ENCODE measurements at places on chromosomes 4 and X.

DNA sequence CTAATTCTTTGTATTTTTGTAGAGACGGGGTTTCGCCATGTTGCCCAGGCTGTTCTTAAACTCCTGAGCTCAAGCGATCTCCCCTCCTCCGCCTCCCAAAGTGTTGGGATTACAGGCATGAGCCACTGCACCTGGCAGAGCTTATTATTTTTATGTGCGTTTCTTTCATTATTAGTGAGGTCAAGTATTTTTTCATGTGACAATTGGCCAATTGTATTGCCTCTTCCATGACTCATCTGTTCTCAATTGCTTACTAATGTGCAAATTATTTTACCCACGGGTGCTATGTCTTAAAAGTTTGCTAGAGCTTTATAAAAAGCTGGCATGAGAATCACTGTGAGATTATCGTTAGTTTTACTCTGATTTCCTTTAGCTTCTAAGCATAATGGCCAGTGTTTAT, 13.0 kb upstream of the ARX start:
- DNase-seq = no peak

DNA sequence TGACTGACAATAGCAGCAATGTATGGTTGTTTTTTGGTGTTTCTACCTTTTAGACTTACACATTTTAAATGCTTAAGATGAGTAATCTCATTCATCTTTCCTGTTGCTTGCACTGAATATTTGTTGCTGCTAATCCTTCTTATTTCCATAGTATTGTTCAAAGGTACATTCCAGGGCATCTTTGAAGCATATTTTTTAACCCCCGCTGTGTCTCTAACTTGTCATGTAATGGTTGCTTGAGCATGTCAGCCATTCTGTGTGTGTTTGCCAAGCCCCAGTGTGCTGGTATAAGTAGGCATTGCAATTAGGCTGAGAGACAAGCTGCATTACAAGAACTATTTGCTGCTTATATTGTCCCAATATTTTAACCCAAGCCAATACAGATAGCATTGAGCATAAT, 87.9 kb downstream of the IL1RAPL1 start:
- DNase-seq = no peak

GRCh38 chr4:163948920-163949455, 454.5 kb downstream of the TMA16 start:
- no peak for DNase-seq

- no peak for DNase-seq
Observed at GRCh38 chr4:48227662-48228061, 42.0 kb downstream of the TEC start.

DNA sequence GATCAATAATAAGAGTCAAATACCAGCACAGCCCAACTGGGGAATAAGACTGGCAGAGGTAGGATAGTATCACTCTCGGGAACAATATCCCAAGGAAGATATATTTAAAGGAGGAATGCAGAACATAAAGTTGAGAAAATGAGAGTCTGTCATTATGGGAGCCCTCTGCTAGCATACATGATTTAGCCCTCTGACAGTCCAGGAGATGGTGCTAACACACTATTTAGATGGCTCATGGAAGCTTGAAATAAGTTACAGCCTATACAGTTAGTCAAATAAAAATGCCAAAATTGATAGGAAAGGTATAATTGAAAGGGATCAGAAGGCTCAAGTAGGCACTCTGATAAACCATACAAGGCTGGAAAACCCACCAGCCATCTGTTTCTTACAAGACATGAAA, 201.0 kb upstream of the NEIL3 start:
- no peak for DNase-seq

DNA sequence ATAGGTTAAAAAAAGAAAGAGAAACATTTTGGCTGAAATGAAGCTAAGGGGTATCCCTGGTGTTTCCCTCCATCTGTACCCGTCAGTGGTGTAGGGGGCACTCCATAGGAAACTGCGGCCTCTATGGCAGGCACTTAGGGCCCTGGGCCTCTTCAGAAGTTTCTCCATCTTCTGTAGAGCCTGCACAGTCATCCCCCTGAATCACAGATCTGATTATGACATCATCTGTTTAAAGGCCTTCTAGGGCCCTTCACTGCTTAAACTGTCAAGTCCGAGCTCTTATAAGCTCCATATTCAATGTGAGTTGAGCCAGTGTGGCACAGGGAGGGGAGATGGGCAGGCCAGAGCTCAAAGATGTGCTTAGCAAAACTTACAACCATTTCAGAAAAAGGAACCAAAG, 241.3 kb downstream of the NR3C2 start:
- no peak for DNase-seq

DNA sequence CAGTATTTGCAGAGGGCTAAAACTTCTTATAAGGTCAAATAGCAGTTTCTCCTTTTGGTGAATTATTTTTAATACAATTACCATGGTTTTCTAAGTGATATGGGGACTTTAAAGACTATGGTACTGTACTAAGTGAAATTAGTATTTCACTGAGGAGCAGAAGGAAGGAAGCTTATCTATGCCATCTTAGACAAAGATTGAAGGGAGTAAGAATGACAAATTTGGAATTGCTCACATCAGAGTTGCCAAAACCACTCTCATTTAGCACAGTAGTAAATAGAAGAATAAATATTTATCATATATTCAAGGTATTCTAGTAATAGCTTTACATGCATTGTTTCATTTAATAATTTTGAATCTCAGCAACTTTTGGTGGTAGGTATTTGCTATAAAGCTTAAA, 30.4 kb downstream of the SULT1B1 start:
- no peak for DNase-seq

GRCh38 chr4:100008048-100008447, 58.0 kb upstream of the H2AZ1 start:
- DNase-seq = no peak

DNA sequence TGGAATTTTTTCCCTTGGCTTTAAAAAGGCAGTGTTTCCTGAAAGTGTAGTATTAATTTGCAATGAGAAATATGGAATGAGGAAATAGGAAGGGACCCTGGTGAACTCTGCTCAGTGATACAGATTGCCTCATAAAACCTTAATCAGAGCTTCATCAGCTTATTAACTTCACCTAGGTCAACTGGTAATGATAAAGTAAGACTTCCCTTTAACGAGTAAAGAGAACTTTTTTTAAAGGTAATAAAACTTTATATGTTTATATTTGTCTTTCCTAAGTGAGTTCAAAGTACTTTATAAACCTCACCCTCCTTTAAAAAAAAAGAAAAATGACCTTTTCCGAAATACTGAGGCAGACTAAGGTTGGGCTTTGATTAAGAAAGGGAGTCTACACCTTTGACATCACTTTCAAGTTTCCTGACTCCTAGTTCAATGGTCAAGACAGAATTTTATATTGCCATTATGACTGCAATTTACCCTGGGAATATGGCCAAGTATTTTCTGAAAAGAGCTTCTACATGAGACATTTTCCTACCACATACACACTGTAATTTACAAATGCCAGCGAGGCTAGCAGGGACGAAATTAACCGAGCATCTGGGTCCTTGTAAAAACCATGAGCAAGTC, 706.3 kb upstream of the TENM3 start:
- DNase-seq = no peak

DNA sequence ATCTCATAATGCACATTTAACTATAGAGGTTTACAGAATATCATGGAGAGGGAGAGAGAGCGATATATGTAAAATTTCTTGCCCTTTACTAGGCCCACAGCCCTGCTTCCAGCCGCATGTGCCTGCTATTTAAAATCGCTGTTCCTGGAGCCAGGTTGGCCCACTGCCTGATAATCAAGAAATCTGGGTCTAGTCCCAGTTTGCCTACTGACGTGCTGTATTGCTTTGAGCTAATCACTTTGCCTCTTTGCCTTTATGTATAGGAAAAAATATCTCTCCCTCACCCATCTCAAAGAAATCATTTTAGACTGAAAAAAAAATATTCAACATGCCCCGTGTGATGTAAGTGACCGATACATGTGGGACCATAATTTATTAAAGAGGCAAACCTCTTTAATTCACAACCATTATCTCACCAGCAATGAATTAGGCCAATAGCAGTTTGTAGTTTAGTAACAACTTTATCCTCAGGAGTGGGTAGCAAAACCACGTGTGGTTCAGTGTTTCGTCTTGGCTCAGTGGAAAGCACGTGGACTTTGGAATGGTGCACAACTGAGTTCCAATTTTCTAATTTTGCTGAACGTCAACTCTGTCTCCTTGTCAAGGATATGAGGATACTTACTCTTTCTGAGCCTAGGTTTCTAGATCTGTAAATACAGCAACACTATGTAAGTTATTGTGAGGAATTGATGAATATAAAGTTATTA, 62.6 kb downstream of the GRXCR1 start:
- no peak for DNase-seq

GRCh38 chr4:111650674-111651086, 494.6 kb upstream of the FAM241A start:
- DNase-seq = no peak

DNA sequence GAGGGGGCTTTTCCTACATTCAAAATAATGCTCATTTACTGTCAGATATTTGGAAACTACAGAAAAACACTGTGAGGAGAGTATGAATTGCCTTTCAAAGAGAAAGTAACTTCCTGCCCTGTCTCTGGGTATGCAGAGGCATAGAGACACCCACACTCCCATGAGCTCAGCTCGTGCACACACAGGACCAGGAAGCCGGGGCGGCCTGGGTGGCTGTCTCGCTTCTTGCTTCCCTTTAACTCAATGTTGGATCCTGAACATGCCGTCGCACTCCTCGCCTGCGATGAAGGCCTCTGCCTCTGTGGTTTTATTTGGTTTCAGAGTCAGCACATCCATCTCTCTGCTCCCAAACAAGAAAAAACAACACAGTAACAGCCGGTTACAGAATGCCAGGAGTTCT, 40.1 kb upstream of the GPR78 start:
- no peak for DNase-seq

GRCh38 chrX:154729439-154729838, 21.4 kb downstream of the GAB3 start:
- DNase-seq = no peak

DNA sequence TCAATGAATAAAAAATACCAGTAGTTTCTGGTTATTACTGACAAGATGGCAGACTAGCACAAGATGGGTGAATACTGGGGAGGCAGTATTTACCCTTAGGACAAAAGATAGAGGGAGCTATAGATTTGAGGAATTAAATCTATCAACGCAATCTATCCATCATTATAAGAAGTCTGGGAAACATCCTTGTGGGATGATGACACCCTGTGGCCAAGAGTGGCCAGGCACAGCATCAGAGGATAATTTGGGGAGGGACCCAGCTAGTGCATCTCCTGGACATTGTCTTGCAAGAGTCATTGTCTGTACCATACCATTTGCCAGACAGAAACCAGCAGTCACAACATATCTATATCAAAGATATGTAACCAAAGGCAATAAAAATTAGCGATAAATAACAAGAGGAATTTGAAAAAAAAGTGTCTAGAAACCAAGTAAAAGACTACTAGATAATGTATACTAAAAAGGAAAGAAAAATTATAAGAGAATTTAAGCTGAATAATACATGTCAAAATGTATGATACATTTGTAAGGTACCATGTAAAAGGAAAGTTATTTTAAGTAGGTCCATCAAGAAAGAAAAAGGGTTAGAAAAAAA, 22.9 kb downstream of the KCTD8 start:
- DNase-seq = no peak

DNA sequence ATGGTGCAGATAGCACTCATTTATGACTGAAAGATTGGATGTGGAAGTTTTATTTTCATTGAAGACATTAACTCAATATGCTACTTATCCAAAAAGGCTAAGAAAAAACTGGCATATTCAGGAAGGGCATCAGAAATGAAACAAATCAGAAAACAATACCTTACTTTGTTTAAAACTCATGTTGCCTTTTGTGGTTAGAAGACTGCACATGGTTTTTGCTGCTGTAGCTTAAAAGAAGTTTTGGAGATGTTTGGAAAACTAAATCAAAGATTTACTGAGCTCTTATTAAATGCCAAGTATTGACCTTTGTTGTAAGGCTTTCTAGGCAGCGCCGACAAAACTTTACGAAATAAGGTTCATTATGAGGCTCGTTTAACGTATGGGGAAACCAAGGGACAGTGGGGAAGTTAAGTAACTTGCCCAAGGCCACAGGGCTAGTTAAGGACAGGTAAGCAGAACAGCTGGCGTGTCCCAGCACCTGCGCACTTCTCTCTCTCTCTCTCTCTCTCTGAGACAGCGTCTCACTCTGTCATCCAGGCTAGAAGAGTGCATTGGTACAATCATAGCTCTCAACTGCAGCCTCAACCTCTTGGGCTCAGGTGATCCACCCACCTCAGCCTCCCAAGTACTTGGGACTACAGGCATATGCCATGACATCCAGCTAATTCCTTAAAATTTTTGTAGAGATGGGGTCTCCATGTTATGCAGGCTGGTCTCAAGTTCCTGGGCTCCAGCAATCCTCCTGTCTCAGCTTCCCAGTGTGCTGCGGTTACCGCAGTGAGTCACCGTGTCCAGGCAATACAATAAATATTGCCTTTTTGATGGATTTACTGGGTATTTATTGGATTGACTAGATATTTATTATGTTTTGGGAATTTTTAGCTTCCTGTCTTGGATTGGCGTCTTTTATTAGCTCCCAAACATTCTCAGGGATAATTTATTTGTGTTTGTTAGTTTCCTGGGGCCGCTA, 16.1 kb downstream of the LRP2BP start:
- DNase-seq = no peak

DNA sequence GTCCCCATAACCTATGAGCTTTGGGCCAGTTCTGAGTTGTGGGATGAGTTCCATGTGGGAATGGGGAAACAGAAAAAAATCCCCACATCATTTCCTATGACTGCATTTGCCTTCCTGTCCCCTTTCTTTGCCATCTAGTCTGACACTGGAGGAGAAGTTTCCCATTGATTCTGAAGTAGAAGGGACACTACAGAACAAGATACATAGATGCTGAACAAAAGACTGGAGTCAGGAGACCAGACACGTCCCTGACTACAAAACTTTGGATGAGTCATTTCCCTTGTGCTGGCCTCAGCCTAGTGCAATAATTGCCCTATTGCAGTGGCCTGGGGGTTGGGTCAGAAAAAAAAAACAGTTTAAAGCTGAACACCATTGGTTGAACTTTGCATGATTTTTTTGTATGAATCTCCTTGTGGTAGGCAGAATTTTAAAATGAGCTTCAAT, 22.1 kb downstream of the BEX3 start:
- DNase-seq = no peak

DNA sequence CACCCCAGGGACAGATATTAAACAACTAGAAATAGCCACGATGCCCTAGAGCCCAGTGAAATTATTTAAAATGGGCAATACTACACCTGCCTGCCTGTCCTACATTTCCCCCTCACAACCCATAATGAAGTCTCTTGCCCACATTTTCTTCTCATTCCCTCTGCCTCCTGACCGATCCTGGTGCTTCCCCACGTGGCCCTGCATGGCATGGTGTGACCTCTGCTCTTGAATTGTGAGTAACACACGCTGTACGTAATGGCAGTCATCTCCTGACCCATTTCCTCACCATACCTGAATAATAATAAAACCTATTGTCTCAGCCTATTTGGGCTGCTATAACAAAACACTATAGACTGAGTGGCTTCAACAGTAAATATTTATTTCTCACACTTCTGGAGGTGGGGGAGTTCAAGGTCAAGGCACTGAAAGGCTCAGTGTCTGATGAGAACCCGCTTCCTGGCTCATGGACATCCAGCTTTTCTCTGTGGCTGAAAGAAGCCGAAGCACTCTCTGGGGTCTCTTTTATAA, 77.0 kb upstream of the ENPP6 start:
- no peak for DNase-seq
